ENCODE measurements at places on chromosomes 1 and 21.

GRCh38 chr1:6185635-6186382 lies 5.7 kb upstream of the CHD5 start:
- DNase-seq = no peak

DNA sequence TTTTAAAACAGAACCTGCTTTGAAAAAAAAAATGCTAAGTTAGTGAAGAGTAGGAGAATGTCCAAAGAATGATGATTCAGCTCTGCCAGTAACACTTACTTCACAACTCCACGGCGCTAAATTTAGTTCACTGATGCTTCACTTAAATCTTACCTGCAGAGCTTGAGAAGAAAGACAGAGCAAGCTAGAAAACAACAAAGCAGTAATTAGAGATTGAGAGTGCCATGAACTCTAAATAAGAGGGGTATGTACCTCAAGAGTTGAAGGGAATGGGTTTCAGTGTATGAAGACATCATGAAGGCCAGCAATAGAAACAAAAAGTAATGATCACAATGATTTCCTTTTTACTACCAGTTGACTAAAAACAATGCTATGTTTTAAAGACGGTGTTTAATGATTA lies 32.8 kb downstream of the EPRS1 start:
- no peak for DNase-seq

GRCh38 chr1:15574741-15575140 lies 10.1 kb downstream of the AGMAT start:
- no peak for DNase-seq

GRCh38 chr1:18440385-18441226 lies 40.1 kb upstream of the KLHDC7A start:
- no peak for DNase-seq

DNA sequence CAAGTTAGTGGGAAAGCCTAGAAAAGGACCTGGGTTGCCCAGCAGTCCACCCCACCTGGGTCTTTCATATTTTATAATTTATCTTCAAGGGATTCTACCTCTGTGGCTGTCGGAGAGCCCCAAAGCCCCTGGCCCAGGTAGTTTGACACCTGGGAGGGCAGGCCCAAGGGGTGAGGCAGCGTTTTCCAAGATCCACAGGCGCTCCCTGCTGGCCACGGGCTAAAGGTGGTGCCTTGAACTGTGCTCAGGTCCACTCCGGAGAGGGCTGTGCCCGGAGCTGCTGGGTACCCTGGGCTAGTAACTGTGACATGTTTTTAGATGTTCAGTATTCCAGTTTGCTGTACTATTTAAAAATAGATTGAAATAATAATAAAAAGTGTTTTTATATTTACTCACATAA lies 37.2 kb upstream of the CRNN start:
- no peak for DNase-seq

Measured in non-pigmented ciliary epithelial cell (primary cell).